ENCODE measurements at places on chromosomes 6 and 20.

DNA sequence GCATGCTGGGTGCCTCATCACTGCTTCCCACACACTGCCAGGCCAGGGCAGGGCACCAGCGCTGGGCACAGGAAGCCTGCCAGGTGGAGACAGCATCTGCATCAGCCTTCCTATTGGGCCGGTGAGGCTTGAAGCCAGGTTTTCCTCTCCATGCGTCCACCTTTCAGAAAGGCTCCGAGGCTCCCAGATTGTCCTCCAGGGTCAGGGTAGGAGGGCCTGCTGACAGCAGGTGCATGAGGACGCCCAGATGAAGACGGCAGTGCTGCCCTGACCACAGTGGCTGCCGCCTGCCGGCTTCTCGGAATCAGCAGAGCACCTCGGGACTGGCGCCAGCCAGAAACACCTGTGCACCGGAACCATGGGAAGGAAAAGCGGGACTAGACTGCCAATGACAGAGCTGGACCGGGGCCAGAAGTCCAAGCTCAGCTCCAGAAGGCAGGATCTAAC lies 170.5 kb upstream of the CST7 start:
- H3K36me3 ChIP-seq = no peaks in the 10 kb centered on the region
- DNase-seq = no peak
- no peak overlapping the region for H3K4me3 ChIP-seq
- H3K27me3 ChIP-seq = no peaks in the 10 kb centered on the region

GRCh38 chr6:1486387-1486786 lies 97.0 kb downstream of the FOXF2 start:
- H3K27me3 ChIP-seq = no peaks in the 10 kb centered on the region
- DNase-seq = no peak

- no peaks in the 10 kb centered on the region for H3K4me1 ChIP-seq
- H3K27ac ChIP-seq = no peak overlapping the region
- no peak for DNase-seq
- H3K4me3 ChIP-seq = no peak overlapping the region
Observed at GRCh38 chr6:56479381-56479780, 163.3 kb downstream of the DST start.

- H3K4me3 ChIP-seq = no peak overlapping the region
- peaks cover 12% of the 10 kb centered on the region for H3K4me1 ChIP-seq
- DNase-seq = no peak
- H3K27ac ChIP-seq = peak overlapping the region; percentile 18
- no peaks in the 10 kb centered on the region for H3K27me3 ChIP-seq
Observed at GRCh38 chr6:12958052-12958706, 241.6 kb downstream of the PHACTR1 start.

- H3K27ac ChIP-seq = no peak overlapping the region
- no peak overlapping the region for H3K4me3 ChIP-seq
- H3K4me1 ChIP-seq = no peaks in the 10 kb centered on the region
- H3K36me3 ChIP-seq = no peaks in the 10 kb centered on the region
- peak; percentile 59 for DNase-seq
Observed at GRCh38 chr6:33812669-33813068, 8.9 kb upstream of the MLN start.

DNA sequence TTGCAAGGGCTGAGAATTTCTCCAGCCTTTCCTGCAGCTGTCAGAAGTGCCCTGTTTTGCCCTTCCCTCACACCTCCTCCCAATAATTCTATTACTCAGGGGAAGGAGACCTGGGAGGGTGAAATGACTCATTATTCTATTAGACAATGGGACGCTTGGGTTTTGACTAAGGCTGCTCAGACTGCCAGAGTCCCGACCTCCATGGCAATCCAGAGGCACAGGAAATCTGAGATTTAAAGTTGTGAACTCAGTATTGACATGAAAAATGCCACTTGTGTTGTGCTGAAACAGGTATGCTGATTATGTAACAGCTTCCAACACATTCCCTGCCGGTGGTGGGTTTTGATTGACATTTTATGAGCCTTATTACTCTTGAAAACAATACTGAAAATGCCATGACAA lies 625.9 kb upstream of the FLRT3 start:
- DNase-seq = no peak
- H3K27ac ChIP-seq = no peak overlapping the region
- no peaks in the 10 kb centered on the region for H3K36me3 ChIP-seq
- no peaks in the 10 kb centered on the region for H3K4me1 ChIP-seq
- no peak overlapping the region for H3K4me3 ChIP-seq
- no peaks in the 10 kb centered on the region for H3K27me3 ChIP-seq

- H3K4me3 ChIP-seq = no peak overlapping the region
- H3K27ac ChIP-seq = no peak overlapping the region
- H3K4me1 ChIP-seq = no peaks in the 10 kb centered on the region
- no peak for DNase-seq
- no peaks in the 10 kb centered on the region for H3K27me3 ChIP-seq
- H3K36me3 ChIP-seq = no peaks in the 10 kb centered on the region
Observed at GRCh38 chr6:147983581-147984366, 358.9 kb upstream of the SASH1 start.

DNA sequence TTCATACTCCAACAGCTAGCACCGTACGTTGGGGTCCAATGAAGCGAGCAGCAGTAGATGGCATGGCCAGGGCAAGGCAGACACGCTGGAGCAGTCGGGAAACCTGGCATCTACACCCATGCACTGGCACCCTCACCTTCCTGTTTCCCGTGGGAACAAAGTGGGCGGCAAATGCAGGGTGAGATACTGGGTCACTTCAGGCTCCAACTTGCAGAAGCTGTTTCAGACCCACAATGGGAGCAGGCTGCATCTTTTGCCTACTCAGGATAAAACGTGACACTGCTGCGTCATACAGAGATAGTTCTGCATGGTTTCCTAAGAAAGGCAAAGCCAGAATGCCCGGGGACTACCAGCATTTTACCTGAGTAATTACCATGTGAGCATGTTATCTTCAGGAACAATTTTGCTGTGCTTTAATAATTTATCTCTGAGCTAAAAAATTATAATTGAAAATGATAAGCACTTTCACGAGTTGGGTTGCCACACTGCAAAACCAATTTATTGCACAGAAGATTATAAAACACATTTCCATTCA lies 10.9 kb upstream of the CD93 start:
- no peak overlapping the region for H3K27ac ChIP-seq
- peaks cover 5% of the 10 kb centered on the region for H3K4me1 ChIP-seq
- H3K27me3 ChIP-seq = no peaks in the 10 kb centered on the region
- DNase-seq = no peak
- H3K4me3 ChIP-seq = no peak overlapping the region

GRCh38 chr6:63504777-63505384 lies 67.4 kb upstream of the LOC128125822 start:
- H3K4me1 ChIP-seq = no peaks in the 10 kb centered on the region
- no peak overlapping the region for H3K4me3 ChIP-seq
- H3K27ac ChIP-seq = no peak overlapping the region

GRCh38 chr6:5471637-5472398 lies 210.5 kb downstream of the FARS2 start:
- H3K36me3 ChIP-seq = no peaks in the 10 kb centered on the region
- no peaks in the 10 kb centered on the region for H3K27me3 ChIP-seq
- no peaks in the 10 kb centered on the region for H3K4me1 ChIP-seq
- H3K4me3 ChIP-seq = no peak overlapping the region

- H3K4me1 ChIP-seq = peaks cover 13% of the 10 kb centered on the region
- no peak for DNase-seq
- H3K27ac ChIP-seq = no peak overlapping the region
- no peaks in the 10 kb centered on the region for H3K27me3 ChIP-seq
Observed at GRCh38 chr6:116447052-116447451, 14.1 kb upstream of the CALHM6 start.

GRCh38 chr6:138654715-138655634 lies 118.6 kb upstream of the CCDC28A start:
- H3K27ac ChIP-seq = no peak overlapping the region
- DNase-seq = no peak
- H3K27me3 ChIP-seq = no peaks in the 10 kb centered on the region

DNA sequence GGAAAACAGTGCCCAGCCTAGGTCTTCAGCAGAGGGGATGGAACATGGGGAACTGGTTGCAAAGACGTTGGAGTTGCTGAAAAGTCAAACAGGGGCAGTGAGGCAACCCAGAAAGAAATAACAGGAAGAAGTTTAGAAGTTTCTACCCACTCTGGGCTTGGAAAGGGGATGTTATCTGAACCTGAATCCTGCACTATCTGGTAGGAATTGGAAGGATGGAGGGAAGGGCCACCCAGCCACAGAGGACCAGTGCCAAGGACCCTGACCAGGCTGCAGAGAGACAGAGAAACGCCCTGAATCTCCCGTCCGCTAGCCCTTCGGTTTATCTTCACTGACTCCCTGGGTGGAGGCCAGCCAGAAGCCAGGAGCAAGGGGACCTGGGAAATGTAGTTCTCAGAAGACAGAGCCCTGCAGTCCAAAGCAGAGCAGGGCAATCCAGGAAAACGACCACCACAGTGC lies 217.3 kb upstream of the RREB1 start:
- H3K36me3 ChIP-seq = no peaks in the 10 kb centered on the region
- DNase-seq = no peak
- no peak overlapping the region for H3K4me3 ChIP-seq
- H3K27ac ChIP-seq = no peak overlapping the region
- no peaks in the 10 kb centered on the region for H3K27me3 ChIP-seq
- peaks cover 39% of the 10 kb centered on the region for H3K4me1 ChIP-seq

DNA sequence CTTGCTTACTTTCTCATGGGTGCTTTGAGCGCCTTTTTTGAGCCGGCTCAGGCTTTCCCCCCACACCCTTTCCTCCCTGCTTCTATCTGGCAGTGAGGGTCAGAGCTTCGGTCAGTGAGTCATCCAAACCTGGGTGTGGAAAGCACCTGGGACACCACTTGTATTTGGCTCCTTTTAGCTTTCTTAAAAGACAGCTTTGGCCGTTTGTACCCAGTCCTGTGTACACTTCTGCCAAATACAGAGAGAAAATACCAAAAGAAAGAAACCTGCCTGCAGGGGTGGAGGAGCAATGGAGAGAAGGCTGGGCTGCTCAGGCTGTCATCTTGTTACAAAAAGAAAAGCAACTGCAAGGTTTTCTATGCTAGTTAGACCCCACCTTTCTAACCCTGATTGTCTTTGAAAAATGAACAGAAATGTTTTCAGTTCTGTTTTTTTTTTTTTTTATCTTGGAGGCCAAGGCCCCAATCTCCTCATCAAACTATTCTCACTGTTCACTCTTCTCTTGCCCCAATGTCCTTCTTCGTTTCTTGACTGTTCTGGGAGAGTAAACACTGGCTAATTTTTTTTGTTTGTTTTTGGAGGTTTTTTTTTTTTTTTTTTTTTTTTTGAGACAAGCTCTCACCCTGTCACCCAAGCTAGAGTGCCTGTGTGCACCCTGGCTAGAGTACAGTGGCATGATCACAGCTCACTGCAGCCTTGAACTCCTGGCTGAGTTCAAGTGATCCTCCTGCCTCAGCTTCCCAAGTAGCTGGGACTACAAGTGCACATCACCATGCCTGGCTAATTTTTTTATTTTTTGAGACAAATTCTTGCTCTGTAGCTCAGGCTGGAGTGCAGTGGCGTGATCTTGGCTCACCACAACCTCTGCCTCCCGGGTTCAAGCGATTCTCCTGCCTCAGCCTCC lies 76.4 kb downstream of the SSR1 start:
- H3K4me3 ChIP-seq = no peak overlapping the region
- H3K36me3 ChIP-seq = peaks cover 51% of the 10 kb centered on the region
- DNase-seq = no peak
- peak overlapping the region; percentile 20 for H3K27ac ChIP-seq

- no peak for DNase-seq
- H3K4me1 ChIP-seq = no peaks in the 10 kb centered on the region
- no peak overlapping the region for H3K4me3 ChIP-seq
- no peak overlapping the region for H3K27ac ChIP-seq
- H3K36me3 ChIP-seq = no peaks in the 10 kb centered on the region
Observed at GRCh38 chr6:113701552-113702254, 155.4 kb upstream of the MARCKS start.

- DNase-seq = no peak
- no peaks in the 10 kb centered on the region for H3K36me3 ChIP-seq
- no peaks in the 10 kb centered on the region for H3K27me3 ChIP-seq
- H3K4me3 ChIP-seq = no peak overlapping the region
- no peak overlapping the region for H3K27ac ChIP-seq
Observed at GRCh38 chr6:161271343-161272030, 2.4 kb downstream of the AGPAT4 start.

GRCh38 chr6:134080171-134080795 lies 27.9 kb upstream of the SLC2A12 start:
- peaks cover 5% of the 10 kb centered on the region for H3K4me1 ChIP-seq
- H3K4me3 ChIP-seq = no peak overlapping the region
- no peak for DNase-seq
- H3K36me3 ChIP-seq = no peaks in the 10 kb centered on the region
- H3K27me3 ChIP-seq = no peaks in the 10 kb centered on the region

DNA sequence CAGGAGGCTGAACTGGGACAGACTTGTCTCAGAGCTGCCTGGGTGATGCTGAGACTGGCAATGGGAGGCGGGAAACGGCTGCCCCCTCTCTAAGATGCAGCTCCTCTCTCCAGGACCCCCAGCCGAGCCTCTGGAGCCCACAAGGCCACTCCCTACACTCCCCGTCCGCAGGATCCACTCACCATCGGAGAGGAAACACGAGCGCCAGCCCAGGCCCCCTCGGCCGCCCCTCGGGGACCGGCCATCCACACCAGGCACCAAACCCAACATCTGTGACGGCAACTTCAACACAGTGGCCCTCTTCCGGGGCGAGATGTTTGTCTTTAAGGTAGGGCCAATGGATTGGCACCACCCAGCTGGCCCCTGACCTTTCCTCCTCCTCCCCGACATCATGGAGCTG lies 10.8 kb downstream of the MMP24OS start:
- no peak overlapping the region for H3K27ac ChIP-seq
- no peaks in the 10 kb centered on the region for H3K27me3 ChIP-seq
- H3K4me1 ChIP-seq = no peaks in the 10 kb centered on the region

- H3K27me3 ChIP-seq = peaks cover 2% of the 10 kb centered on the region
- H3K36me3 ChIP-seq = no peaks in the 10 kb centered on the region
- H3K4me3 ChIP-seq = no peak overlapping the region
- H3K27ac ChIP-seq = peak overlapping the region; percentile 72
- peaks cover 20% of the 10 kb centered on the region for H3K4me1 ChIP-seq
Observed at GRCh38 chr6:45590226-45590625, 212.5 kb upstream of the SUPT3H start.

DNA sequence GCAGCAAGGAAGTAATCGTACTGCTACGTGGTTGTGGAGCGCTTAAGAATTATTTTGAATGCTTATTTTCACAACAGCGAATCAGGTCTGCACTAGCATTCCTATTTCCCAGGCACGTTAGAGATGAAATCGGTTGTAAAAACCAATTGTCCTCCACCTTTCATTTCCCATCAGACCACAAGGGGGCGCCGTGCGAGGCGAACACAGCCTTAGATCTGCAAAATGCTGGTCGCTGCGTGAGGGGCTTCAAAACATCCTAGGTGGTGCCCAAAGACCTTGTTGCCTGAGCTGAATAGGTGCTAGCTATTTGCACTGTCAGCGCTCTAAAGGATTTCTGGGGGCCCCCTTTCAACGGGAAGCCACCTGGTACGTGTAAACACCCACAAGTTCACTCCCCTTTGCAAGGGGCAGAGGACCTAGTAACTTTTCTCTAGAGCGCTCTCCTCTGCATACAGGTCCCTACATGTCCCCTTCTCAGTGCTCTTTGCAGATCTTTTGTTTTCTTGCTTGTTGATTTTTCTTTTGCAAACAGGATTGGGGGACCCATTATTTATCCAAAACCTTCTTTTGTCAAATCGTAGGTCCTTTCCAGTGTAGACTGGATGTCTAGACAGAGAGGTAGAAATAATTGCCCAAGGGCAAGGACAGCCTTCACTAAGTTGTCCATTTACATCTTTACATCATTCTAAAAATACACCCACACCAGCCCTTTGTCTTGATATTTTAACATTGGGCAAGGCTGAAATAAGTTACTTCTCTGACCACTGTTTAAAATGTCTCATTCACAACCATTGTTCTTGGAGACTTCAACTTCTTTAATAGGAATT lies 59.8 kb downstream of the NEDD9 start:
- peak; percentile 65 for DNase-seq
- H3K27ac ChIP-seq = no peak overlapping the region
- H3K4me1 ChIP-seq = peaks cover 8% of the 10 kb centered on the region
- no peaks in the 10 kb centered on the region for H3K27me3 ChIP-seq
- H3K36me3 ChIP-seq = no peaks in the 10 kb centered on the region

Measured in thymus (tissue), 14 donors.